ENCODE measurements at places on chromosomes 1 and 21.

DNA sequence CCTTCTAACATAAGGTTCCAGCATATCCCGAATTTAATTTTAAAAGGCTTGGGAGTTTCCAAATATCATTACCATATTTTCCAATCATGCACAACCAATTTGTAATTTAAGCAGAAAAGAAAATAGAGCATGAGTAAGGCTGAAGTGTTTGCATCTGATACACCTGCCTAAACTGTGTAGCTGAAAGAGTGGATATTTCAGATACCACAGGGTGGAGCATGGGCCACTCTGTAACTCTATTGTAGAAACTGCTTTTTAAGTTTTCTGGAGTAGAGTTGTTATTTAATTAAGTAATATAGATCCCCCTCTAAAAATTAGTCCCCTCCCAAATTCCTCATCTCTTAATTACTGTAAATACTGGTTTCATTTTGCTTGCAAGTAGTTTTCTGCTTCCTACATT lies 199.8 kb downstream of the USP25 start:
- no peak for DNase-seq

GRCh38 chr1:22018583-22019559 lies 17.4 kb downstream of the CELA3A start:
- DNase-seq: peak; percentile 52

DNA sequence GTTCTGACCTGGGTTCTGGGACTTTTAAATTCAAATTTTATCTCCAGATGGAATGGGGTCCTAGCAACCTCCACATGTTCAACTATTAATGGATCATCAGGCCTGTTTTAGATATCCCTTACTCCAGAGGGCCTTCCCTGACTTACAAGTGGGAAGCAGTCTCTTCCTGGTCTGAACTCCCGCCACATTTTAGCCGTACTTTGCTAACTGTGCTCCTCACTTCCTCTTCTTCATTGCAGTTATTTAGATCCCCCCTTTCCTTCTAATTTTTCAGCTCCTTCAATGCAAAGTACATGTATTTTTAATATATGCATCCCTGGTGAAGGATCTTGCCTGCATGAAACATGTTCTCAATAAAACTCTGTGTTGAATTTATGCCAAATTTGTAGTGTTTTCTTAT lies 3.7 kb downstream of the CD1A start:
- DNase-seq: no peak

DNA sequence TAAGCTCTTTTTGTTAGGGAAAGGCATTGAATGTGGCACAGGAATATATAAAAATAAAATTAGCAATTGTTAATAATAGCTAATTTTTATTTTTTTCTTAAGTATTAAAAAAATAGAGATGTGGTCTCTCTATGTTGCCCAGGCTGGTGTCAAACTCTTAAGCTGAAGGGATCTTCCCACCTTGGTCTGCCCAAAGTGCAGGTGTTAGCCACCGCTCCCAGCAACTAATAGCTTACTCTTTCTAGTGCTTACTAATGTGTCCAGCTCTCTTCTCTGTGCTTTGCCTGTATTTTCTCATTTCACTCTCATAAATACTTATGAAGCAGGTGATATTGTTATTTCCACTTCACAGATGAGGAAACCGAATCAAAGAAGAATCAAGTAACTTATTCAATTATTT lies 13.4 kb upstream of the IL24 start:
- no peak for DNase-seq

GRCh38 chr1:244113532-244114320 lies 62.6 kb downstream of the ZBTB18 start:
- DNase-seq: no peak

DNA sequence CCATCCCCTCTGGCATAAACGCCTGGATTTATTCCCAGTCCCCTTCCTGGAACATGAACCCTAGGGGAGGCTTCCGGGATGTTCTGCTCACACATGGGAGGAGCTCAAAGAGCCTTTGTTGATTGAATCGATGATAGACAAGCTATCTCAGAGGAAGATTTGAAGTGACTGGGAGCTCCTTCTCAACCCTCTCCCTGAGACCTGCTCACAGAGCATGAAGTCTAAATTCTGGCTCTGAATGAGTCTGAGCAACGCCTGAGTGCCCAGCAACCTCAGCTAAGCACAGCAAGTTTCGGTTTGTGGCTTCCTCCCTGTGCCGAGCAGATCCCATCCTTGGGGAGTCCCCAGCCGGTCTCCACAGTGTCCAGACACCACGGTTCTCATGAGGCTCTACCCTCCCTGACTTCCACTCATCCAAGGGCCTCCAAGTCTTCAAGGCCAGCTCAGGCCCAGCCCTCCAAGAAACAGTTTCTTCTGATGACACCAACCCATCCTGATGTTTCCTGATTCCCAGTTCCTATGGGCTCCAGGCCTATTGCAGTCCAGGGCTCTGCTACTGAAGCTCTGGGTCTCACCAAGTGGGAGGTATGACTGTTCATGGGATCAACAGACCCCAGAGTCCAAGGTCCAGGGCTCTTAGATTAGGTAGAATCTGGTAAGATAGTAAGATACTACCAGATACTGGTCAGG lies 190.8 kb downstream of the DYRK1A start:
- DNase-seq: no peak

GRCh38 chr1:180912211-180912800 lies 391 bp upstream of the KIAA1614 start:
- no peak for DNase-seq

- no peak for DNase-seq
Observed at GRCh38 chr1:100861379-100861778, 33.3 kb downstream of the EXTL2 start.

GRCh38 chr21:34526618-34527290 lies 14.7 kb upstream of the KCNE1 start:
- DNase-seq: peak; percentile 24

GRCh38 chr1:53148123-53148522 lies 5.7 kb upstream of the SLC1A7 start:
- no peak for DNase-seq

- no peak for DNase-seq
Observed at GRCh38 chr21:15772654-15773053, 42.9 kb downstream of the USP25 start.
